ENCODE measurements at places on chromosomes 3 and 15.
A peak's percentile ranks its signal among the peaks of the same experiment; 100 is the strongest.

DNA sequence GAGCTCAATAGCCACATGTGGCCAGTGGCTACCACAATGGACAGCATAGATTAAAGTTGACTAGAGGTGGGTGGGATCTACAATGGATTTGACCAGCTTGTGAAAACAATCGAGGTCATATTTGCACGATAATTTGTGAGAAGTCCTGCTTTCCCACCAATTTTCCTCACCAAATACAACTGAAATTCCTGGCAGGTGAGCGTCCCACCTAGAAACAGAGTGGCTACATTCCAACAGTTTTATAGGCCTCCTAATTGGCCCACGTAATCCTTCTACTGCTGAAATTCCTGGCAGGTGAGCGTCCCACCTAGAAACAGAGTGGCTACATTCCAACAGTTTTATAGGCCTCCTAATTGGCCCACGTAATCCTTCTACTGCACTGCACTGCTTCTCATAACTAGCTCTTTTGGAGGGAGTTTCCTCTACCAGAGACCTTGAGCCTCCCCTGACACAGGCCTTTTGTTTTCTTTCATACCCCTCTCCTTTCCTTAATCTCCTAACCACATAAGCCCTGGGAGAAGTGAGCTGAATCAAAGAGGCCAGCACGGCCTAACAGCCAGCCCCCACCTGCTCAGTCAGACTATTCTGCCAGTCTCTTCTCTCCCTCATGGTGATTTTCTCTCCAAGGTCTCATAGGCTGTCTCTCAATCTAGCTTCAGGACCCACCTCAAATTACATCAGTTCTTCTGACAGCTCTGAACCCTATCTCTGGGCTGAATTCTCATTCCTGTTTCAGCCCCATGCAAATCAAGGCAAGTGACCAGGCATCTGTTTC, 80.2 kb downstream of the BFSP2 start:
- no peak for DNase-seq

DNA sequence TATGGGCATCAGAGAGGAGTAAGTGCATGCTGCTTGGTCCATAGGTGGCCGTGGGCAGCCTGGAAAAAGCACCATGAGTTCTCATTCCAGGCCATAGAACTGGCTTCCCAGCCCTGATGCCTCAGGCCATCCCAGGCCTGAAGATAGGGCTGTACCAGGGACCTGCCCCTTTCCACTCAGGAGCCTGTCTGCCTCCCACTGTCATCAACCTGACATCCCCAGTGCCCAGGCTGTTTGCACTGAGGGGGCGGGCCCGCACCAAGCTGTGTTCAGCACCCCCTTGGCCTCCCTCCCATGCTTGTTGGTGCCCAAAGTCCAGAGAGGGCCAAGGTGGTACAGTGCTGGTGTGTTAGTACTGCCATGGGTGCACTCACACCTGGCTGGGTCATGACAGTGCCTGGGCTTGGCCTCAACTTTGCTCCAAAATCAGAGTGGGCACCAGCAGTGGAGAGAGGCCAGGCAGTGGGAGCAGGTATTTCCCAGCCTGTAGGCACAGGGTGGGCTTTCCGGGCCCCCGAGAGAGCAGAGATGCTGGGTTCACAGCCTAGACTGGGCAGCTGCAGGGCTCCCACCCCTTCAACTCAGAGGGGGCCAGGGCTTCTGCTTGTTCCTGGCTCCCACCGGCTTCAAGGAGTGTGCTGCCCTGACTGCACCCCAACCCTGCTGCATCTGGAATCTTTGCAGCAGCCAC, 556.1 kb downstream of the SI start:
- DNase-seq = no peak

DNA sequence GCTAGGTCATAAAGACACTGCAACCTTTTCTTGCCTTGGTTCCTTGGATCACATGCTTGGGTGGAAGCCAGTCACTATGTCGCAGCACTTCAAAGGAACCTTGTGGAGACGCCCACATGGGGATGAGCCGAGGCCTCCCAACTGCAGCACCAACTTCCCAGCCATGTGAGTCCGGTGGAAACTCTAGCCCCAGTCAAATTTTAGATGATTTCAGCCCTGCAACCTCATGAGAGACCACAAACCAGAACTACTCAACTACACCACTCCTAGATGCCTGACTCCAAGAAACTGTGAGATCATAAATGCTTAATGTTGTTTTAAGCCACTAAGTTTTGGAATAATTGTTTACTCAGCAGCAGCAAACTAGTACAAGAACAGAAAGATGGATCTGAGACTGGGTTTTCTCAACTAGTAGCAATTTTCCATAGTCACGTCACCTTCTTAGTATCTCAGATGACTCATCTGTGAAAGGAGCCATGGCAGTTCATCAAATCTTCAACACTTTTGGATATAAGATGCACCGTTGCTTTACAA, 86.5 kb downstream of the MB21D2 start:
- no peak for DNase-seq

DNA sequence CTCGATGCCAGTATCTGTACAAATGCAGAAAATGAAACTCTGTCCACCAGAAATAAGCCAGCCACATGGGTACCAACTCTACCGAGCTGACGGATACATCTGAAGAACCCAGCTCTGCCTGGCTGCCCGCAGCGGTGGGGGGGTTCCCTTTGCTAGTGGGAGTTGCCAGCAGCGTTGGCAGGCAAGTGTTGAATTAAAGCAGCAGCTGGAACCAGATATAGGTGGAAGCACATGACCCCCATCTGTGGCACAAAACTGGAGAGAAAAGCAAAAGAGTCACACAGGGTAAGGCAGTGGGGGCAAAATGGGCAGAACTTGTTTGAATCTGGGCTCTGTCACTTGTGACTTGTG, 17.9 kb downstream of the CRYGS start:
- no peak for DNase-seq

DNA sequence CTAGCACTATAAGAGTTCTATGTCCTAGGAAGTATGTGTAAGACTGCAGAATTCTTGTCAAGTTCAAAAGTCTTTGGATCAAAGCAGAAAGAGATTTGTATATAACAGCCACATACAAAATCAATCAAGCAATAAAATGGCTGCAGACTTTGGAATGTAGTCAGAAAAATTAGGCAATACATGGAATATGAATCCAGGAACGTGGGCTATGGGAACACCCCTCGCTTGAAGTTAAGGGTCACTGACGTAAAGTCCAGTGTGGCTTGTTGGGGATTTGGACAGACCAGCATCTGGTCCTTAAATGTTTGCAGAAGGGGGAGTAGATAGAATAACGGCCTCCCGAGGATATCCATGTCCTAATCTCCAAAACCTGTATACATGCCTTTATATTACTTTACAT, 178.6 kb downstream of the ADAMTS9 start:
- no peak for DNase-seq

GRCh38 chr15:74977599-74977998, 17.8 kb upstream of the SCAMP5 start:
- no peak for DNase-seq

DNA sequence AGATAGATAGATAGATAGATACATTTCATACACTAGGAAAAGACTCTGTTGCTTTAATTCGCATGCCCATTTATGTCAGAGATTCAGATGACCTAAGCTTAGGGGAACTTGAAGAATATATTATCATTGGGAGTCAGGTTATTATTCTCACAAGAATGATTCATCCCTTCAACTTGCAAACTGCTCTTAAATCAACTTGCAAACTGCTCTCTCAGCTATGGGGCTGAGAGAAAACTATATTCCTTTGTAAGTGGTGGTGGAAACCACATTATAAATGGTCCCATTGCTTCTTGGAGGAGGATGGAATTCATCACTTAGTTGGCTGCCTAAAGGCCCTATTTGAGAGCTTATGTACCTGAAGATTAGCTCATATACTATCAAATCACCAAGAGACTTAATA, 160.9 kb upstream of the STAC start:
- no peak for DNase-seq

GRCh38 chr3:117304681-117305080, 595.1 kb downstream of the TUSC7 start:
- no peak for DNase-seq

- no peak for DNase-seq
These were observed 45.4 kb downstream of the MAGEF1 start for GRCh38 chr3:184666442-184666841.

- no peak for DNase-seq
These were observed 32.3 kb upstream of the MAP3K13 start for GRCh38 chr3:185330644-185331043.

DNA sequence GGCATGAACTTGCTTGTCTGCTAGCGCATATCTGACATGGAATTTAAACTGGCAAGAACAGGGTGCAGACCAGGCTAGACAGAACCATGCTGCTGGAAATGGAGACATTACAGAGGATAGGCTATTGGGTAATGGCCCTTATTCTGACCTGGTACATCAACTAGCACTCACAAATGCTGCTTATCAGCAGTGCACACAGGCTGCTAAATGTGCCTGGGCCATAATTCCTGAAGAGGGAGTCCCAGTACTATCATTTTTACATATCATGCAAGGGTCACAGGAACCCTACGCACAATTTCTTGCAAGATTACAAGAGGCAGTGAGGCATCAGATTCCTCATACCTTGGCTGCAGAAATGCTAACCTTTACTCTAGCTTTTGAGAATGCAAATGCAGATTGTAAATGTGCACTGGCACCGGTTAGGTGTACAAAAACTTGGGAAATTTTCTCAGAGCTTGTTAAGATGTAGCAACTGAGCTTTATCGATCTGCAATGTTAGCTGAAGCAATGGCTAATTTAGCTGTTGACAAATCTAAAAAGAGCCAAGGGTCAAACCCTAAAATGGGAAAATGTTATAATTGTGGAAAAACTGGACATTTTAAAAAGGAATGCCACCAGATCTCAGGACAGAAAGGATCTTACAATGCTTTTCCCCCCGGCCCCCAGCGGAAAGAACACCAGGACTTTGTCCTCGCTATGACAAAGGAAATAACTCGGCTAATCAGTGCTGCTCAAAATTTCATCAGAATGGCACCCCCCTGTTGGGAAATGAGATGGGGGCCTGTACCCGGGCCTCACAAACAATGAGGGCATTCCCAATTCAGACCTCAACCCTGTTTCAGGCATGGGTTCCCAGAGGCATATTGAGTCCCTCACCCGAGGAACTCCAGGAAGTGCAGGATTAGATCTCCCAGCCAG, 21.1 kb downstream of the CCRL2 start:
- DNase-seq = no peak

DNA sequence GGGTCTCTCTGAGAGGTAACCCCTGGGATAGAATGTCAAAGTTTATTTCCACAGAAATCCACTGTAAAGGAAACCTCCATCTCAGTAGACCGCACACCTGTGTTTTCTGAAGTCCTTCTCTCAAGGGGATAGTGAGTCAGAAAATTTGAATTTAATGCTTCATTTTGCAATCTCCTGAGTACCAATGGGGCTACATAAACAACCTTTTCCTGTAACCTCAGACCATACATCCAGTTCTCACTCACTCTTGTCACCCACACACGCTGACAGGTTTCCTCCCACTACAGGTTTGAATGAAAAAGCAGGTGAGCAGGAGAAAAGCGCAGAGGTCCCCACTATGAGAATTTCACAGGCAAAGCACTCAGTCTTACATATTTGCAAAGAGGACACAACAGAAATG, 165.3 kb upstream of the MCTP2 start:
- DNase-seq = no peak

DNA sequence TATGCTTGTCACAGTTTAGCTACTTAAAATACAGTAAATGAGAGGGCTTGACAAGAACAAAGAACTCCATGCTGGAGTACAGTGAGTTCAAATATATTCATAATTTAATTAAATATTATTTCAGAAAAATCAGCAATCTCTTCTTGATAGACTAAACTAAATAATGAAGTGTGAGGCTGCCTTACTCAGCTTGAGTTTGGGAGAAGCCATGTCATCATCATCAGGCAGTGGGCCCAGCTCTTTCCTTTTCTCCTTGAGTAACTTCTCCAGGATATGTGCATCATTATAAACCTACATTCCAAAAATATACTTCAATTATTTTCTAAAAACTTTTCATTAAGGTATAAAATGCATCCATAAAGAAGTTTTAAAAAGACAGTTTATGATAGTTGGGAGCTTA, 70.5 kb downstream of the PBRM1 start:
- no peak for DNase-seq

DNA sequence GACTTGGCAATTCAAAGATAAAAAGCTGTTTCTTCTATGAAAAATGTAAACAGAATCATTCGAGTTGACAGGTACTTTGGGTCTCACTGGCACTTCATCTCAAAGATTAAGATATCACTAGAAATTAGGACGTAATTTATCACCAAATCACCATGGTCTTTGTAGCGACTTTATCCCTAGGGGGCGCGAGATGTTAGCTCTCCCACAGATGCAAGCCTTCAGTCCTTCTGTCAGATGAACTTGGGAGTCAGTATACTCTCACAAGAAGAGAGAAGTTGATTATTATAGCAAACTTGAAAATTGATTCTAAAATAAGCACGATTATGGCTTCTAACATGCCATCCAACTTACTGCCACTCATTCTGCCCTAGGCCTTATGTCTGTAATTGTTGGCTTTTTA, 150.3 kb downstream of the ALCAM start:
- no peak for DNase-seq

DNA sequence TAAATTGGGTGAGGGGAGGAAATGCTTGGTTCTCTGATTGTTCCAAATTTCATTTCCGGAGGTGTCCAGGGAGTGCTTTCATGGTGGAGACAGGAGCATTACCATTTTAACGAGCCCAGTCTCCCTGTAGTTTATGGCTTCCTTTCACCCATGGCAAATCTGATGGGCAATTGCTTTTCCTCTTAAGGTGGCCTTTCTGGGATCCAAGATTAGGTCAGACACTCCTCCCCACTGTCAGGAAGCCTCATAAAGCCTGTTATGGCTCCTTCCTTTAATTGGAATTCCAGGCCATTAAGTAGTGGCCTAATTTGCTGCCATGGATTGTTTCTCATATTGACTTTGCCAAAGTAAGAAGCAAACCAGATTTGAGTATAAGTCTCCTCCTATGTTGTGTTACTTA, 157.8 kb downstream of the PDCD6IP start:
- DNase-seq = no peak

GRCh38 chr15:83733206-83733605, 79.3 kb downstream of the ADAMTSL3 start:
- DNase-seq = peak; percentile 87

DNA sequence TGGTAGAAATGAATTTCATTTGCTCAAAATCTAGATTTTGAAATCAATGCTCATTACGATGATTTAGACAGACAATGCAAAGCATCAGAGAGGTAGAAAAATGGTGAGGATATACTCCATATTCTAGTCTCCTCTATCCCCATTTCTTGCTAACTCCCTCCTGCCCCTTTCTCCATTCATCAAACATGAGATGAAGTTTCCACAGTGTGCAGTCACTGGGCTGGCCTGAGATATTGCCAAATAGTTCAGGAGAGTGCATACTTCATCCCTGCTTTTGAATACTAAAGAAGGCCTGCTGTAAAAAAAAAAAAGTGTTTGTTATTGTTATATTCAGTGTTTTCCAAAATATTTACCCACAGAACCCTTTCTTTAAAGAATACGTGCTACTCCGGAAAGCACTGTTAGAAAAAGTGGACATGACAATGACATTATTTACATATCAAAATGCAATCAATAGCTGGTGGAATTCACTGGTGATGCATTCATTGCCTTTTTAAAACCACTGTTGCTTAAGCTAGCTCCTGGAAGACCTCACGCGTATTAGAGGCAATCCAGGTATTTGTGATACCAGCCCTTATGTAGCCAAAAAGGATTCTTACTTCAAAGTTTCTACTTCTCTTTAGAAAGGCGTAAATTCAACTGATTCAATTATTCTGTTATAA, 247.6 kb upstream of the SOX2 start:
- no peak for DNase-seq

Data from HS-5 (cell line).